AG04449 (cell line): ENCODE measurements at places on chromosomes 6 and 20.

DNA sequence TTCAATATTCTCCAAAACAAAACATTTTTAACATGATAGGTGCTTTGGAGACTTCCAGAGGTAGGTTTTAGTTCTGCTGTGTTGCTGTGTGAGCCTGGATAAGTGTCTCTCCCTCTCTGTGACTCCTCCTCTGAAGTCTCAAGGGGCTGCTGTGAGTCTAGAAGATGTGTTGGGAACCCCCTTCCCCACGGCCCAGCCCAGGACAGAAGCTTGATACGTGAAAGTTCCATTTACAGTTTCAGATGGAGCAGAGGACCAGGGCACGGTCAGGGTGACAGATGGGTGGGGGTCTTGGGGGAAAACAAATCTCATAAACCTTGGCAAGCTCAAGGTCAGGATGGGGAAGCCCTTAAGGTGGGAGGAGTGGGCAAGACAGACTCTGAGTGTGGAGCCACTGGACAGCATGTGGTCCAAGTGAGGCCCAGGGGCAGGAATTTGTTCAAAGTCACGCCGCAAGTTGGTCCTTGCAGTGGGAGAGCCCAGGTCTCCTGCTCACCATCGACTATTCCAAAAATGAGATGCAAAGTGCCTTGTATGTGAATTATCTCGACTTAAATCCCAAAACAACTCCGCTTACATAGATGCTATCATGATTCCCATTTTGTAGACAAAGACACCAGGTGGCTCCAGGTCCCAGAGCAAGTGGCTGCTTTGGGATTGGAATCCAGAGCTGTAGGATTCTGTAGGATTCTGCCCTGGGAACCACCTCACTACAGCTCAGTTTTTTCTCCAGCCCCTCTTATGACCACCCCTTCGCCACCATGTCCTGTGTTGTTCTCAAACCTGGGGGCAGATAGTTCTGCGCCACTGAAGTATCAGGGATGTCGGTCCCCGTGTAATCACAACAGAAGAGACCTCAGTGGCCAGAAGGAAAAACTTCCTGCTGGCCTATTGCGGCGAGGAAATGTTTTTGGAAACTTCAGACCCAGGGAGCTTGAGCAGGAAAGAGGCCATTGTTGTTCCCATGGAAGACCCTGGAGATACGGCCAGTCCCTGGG is 1.9 kb downstream of the TGM2 start:
- no peak for DNase-seq

DNA sequence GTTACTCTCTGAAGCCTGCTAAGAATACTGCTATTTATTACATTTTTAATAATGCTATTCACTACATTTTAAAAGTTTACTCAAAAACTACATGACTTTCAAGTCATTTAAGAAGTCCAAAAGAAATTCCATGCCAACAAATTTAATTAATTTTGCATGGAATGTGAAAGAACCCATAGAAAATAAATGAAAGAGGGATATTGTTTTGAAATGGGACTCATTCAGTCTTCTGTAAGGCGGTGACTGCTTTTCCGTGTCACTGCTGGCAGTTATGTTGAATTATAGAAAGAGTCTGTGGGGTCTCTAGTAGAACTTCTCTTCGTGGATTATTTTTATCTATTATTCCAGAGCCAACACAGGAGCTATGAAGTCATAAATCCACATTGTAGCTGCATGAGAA is 211.2 kb downstream of the LAMA2 start:
- DNase-seq: no peak

GRCh38 chr20:19838468-19838867 is 80.4 kb downstream of the RIN2 start:
- no peak for DNase-seq

DNA sequence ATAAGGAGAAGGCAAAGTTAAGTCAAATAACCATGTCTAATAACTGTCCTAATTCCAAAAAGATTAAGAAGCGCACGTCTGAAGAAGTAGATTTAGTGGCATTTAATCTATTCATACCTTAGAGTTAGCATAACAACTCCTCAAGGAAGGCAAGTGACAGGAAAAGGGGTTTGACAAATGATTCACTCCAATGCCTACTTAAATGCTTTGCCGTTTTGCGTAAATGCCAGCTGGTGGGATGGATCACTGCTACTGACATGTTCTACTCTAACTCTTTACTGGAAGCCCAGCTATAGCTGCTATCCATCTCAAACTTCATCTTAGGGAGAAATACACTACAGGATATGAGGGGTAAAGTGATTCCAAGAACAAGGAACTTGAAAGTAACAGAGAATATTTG is 347.3 kb upstream of the RUNX2 start:
- no peak for DNase-seq

GRCh38 chr20:39607141-39607540 is 645.0 kb downstream of the DHX35 start:
- DNase-seq: no peak

GRCh38 chr6:76004202-76004601 is 68.3 kb downstream of the IMPG1 start:
- DNase-seq: no peak
